ENCODE measurements at places on chromosomes 2 and 18. TPM values are rescaled to one million over a fixed set of nuclear protein-coding genes. Genes with fewer than 3 reads are reported as not detected.

Gene SULT1C2
- polyA plus RNA-seq = not detected

Gene MLPH
- polyA plus RNA-seq = not detected

Gene CXCR1
- polyA plus RNA-seq = 2.4 TPM

GRCh38 chr2:199718074-199718473 lies 132.9 kb downstream of the FTCDNL1 start:
- no peak overlapping the region for H3K27ac ChIP-seq
- H3K4me3 ChIP-seq = no peak overlapping the region
- no peak for DNase-seq

Gene PAX3
- not detected for polyA plus RNA-seq

Gene NEU4
- polyA plus RNA-seq = 2.6 TPM

DNA sequence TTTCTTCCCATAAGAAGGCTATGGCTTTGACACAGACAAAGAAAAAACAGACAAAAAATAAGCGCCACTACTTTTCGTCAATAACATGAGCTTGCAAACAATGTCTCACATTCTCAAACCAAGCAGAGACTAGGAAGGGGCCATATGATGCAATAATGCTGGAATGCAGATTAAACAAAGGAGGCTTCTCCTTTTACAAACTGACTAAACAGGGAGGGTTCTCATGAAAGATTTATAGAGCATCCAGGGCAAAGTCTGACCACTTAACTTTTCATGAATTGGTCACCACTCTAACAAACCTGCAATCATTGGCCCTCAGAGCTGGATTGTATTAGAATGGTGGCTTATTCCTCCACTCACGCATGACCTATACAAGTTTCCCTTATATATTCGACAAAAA lies 663.3 kb upstream of the CHAC2 start:
- no peak for DNase-seq
- H3K4me1 ChIP-seq = no peaks in the 10 kb centered on the region
- no peak overlapping the region for H3K27ac ChIP-seq

DNA sequence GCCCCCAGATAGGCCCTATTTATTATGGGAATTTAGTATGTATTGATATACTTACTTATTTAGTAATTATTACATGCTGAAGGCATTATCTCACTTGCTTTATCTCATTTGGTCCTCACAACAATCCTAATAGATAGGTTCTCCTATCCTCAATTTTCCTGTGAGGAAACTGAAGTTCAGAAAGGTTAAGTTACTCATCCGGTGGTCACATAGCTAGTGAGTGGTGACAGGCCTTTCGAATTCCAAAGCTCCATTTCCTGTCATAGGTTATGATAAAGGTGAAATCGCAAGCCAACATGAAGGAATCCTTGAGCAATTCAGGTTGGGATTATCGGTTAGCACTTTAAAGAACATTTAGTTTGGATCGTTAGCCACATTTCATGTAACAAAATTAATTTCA lies 33.3 kb downstream of the NAB1 start:
- H3K4me3 ChIP-seq = no peak overlapping the region
- DNase-seq = no peak
- no peaks in the 10 kb centered on the region for H3K27me3 ChIP-seq
- no peaks in the 10 kb centered on the region for H3K4me1 ChIP-seq
- no peak overlapping the region for H3K27ac ChIP-seq

Gene DYNAP
- not detected for polyA plus RNA-seq

DNA sequence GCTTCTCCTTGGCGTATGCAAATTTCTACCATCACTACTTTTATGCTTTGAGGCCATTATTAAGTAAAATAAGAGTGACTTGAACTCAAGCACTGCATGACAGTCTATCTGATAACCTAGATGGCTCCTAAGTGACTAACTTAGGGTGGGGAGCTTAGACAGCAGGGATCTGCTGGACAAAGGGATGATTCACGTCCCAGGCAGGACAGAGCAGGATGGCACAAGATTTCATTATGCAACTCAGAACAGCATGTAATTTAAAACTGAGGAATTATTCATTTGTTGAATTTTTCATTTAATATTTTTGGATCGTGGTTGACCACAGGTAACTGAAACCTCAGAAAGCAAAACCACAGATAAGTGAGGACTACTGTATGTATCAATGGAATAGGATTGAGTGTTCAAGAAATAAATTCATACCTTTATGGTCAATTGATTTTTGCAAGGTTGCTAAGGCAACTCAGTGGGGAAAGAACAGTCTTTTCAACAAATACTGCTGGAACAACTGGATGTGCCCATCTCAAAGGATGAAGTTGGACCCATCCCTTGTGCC lies 115.3 kb downstream of the MBD2 start:
- DNase-seq = no peak
- no peaks in the 10 kb centered on the region for H3K4me1 ChIP-seq
- H3K4me3 ChIP-seq = no peak overlapping the region
- no peaks in the 10 kb centered on the region for H3K36me3 ChIP-seq
- H3K27ac ChIP-seq = no peak overlapping the region

DNA sequence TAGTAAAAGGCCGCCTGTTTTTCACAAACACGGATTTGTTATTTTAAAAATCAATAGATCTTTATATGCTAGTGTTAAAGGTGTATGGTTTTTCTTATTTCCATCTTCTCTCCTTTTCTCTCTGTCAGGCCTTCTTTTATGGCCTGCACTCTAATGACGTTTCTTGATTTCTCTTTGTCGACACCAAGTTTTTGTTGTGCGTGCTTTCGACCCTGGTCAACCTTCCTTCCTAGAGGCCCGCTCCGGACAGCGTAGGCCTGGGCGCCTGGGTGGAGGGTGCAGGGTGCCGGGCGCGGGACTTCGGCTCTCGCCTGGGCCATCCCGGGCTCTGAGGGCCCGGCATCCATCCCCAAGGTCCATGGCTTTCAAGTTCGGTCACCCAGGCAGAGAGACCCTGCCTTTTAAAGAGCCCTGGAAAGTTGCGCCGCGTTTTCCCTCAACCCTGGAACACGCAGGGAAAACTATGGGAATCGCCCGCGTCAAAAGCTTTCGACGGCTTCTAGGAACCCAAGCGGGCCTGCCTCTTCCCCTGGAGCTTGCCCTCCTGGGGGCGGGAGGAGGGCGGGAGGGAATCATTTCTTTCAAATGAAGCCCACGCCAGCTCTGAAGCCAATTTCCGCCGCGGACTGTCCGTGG lies 4.1 kb upstream of the SATB2 start:
- H3K27ac ChIP-seq = no peak overlapping the region
- peaks cover 53% of the 10 kb centered on the region for H3K4me1 ChIP-seq
- peaks cover 79% of the 10 kb centered on the region for H3K27me3 ChIP-seq
- H3K4me3 ChIP-seq = no peak overlapping the region

- no peak overlapping the region for H3K27ac ChIP-seq
- H3K27me3 ChIP-seq = no peaks in the 10 kb centered on the region
- H3K4me1 ChIP-seq = peaks cover 30% of the 10 kb centered on the region
- H3K36me3 ChIP-seq = no peaks in the 10 kb centered on the region
- H3K4me3 ChIP-seq = no peak overlapping the region
- DNase-seq = no peak
These were observed 218.0 kb upstream of the TRIB2 start for GRCh38 chr2:12498704-12499103.

- H3K27ac ChIP-seq = no peak overlapping the region
- peaks cover 7% of the 10 kb centered on the region for H3K4me1 ChIP-seq
- H3K27me3 ChIP-seq = no peaks in the 10 kb centered on the region
- peaks cover 36% of the 10 kb centered on the region for H3K36me3 ChIP-seq
- peak; percentile 76 for DNase-seq
- H3K4me3 ChIP-seq = no peak overlapping the region
These were observed 15.6 kb upstream of the CEP68 start for GRCh38 chr2:65040400-65041261.

DNA sequence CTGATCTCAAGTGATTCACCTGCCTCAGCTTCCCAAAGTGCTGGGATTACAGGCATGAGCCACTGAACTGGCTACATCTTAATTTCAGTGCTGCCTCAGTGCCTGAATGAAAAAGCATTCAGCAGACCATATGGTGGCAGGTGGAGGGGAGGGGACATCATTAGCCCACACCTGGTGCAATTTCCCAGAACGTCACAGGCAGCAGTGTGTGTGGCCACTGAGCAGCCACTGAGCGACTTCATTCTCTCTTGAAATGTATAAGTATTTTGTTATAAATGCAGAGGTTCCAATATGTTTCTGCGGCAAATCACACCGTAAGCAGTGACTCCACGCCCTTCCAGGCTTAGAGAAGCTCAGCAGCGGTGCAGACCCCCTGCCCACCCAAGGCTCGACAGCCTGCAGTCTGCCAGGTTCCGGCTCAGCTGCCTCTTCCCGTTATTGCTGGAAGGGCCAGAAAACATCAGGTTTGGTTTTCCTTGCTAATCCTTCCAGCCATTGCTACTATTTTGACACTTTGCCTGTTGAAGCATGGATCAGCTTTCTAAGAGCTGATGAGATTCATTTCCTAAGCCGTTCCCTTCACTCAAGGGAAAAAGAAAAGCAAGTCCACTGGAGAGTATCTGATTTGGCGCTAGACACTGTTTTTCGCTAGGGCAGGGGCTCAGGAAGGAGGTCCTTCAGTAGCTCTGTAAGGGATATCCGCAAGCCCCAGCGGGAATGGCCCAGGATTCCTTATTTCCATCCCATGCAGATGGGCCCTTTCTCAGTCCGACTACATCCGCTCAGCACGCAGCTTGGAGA lies 250.7 kb downstream of the VAPA start:
- no peak for DNase-seq
- no peaks in the 10 kb centered on the region for H3K36me3 ChIP-seq
- no peaks in the 10 kb centered on the region for H3K27me3 ChIP-seq
- no peak overlapping the region for H3K27ac ChIP-seq
- no peak overlapping the region for H3K4me3 ChIP-seq

DNA sequence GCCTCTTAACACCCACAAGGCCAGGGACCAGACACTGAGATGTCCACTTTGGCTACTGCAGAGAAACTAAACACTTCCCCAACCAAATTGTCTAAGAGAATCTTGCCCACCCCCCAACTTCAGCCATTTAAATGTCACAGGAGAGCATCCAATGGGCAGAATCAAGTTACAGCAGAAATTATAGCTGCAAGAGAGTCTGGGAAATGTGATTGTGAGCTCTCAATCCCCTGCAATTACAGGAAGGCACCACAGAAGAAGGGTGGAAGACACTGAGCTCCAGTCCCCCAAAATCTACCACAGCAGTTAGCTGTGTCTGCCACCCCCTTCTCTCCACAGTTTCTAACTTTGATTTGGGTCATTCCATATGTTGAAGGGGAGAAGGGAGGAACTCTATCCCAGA lies 103.5 kb upstream of the ATL2 start:
- no peak overlapping the region for H3K27ac ChIP-seq
- no peak for DNase-seq
- H3K4me1 ChIP-seq = peaks cover 14% of the 10 kb centered on the region

- no peak for DNase-seq
- H3K4me1 ChIP-seq = no peaks in the 10 kb centered on the region
- no peaks in the 10 kb centered on the region for H3K27me3 ChIP-seq
- H3K27ac ChIP-seq = no peak overlapping the region
These were observed 215.3 kb downstream of the ANKRD30B start for GRCh38 chr18:14963246-14963645.

Gene FTCDNL1
- 7.3 TPM for polyA plus RNA-seq
